Fibroblast of gingiva (primary cell): ENCODE measurements at places on chromosomes 4 and X.

DNA sequence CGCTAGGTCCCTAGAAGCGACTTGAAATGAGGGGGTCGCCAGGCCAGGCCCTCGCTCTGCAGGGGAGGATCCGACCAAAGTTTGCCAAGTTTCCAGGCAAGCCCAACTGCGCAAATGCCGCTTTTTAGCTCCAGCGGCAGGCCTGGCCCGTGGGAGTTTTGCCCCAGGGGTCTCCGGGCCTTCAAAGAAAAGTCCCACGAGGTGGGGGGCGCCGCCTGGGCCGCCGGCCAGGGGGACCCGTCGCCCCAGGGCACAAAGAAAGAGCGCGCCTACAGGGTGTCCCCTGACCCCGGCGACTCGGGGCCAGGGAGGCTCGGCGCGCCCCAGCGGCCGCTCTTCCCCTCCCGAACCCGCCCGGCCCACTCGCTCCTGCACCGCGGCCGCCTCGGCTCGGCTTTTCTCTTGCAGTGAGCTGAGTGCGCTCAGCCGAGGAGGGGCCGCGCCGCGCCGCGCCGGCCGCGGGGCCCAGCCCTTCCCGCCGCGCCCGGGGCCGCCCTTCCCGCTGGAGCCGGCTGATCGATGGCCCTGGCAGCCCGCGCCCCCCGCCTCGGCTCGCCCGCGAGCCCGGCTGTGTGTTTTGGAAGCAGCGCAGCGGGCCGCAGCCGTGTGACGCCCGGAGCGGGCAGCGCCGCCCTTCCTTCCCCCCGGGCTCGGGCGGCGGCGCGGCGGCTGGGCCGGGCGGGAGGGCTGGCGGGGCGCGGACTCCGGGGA, 754 bp upstream of the KLF3 start:
- DNase-seq, result peak; percentile 25

DNA sequence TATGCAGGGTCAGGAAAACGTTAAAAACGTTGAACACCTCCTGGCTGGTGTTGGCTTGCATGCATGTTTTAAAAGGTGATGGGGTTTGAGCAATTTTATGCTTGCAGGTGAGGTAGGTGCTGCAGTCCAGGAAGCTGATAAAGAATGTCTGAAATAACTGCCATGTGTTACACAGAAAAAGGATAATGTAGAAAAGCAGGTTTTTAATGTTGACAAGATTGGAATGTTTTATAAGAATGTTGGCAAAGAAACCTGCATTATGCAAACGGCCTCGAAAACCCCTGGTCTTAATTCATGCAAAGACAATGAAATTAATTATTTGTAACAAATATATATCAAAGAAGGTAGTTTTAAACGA, 723.7 kb upstream of the AGA start:
- no peak for DNase-seq

- no peak for DNase-seq
Measured at GRCh38 chr4:100164808-100165760, 25.2 kb downstream of the DDIT4L start.

DNA sequence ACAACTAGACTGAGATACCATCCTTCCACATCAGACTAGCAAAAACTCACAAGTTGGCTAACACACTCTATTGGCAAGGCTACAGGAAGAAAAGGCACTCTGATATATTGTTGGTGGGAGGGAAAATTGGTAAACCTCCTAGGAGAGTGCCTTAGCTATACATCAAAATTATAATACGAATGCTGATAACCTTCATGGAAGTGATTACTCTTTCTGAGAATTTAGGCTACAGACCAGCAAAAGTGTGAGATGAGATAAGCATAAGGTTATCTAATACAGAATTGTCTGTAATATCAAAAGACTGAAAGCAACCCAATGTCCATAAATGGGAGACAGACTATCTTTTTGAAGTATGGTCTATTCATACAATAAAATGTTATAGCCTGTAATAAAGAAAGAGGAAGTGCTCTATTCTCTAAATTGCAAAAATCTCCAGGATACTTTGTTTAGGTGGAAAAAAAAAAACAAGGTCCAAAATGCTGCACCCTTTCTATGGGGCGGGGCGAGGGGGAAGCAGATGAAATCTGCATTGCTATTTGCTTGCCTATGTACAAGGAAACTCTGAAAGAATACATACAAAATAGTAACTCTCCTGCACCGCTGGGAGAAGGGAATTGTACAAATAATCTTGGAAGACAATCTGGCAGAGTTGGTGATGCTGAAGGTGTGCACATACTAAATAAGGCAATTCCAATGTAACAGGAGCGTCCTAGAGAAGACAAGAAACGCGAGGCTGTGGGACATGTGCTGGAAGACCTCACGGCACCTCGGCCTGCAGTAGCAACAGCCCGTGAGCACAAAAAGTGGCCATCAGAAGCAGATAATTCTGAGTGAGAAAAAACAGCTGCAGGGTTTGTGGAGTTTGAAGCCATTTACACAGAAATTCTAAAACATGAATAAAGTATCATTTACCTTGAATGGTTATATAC, 109.7 kb downstream of the AFAP1 start:
- no peak for DNase-seq

- DNase-seq, result peak; percentile 34
Measured at GRCh38 chr4:162497564-162498167, 333.9 kb upstream of the FSTL5 start.

- no peak for DNase-seq
Measured at GRCh38 chr4:153062652-153063168, 126.6 kb downstream of the FHDC1 start.

- DNase-seq, result no peak
Measured at GRCh38 chrX:122196343-122196742, 987.7 kb upstream of the GRIA3 start.

GRCh38 chr4:105894660-105895582, at the start of gene NPNT:
Gene NPNT, plus strand, starts transcription at chr4:105895471. Its CDS starts 182 bp downstream, at chr4:105895653.
- DNase-seq, result peak; percentile 13
